ENCODE measurements at places on chromosomes 2 and 18.

GRCh38 chr2:204453730-204454167 lies 91.5 kb upstream of the PARD3B start:
- no peak for DNase-seq

GRCh38 chr2:172861656-172862476 lies 126.2 kb downstream of the RAPGEF4 start:
- DNase-seq = no peak

GRCh38 chr2:2577407-2577831 lies 246.3 kb upstream of the MYT1L start:
- peak; percentile 65 for DNase-seq

DNA sequence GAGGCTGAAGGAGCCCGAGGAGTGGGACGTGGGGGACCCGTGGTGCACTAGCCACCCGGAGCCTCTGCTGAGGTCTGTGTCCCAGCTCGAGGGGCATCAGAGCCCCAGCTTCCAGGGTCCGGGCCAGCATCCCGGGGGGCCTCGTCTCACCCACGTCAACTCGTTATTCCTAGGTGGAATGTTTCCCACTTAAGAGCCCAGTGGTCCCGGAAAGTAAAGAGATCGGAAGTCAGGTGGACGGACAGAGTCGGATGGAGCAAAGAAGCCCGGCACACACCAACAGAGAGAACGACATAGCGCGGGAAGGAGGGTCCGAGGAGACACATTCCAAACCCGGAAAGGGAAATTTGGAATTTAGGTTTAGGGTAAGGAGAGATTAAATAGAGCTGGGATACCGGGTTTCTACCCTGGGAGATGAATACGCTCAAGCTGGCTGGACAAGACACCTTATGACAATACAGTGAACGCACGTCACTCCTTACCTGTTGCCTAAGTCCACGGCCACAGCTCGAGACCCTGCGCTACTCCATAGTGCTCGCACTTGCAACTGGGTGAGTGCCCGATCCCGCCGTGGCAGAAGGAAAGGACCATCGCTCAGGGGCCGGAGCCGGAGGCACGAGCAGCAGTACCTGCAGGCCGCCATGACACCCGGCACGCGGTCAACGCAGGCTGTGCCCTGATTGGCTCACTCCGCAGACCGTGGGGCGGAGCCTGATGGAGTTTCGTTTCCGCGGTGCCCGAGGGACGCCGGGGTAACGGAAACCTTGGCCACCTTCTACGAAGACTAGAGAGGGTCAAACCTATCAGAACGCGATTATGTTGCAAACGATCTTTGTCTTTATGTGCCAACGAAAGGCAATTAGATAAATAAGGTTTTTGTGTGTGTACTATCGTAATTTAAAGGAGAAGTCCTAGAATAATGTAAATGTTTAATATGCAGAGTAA lies at the start of gene PNPT1:
Gene PNPT1, minus strand, starts transcription at position 664 of the 945 bp plus-strand sequence. Its CDS starts 21 bp downstream, at position 643.
- DNase-seq = peak; percentile 94

GRCh38 chr2:226283796-226284195 lies 515.8 kb downstream of the IRS1 start:
- DNase-seq = no peak

- DNase-seq = no peak
Observed at GRCh38 chr2:151976945-151977353, 121.9 kb downstream of the CACNB4 start.

DNA sequence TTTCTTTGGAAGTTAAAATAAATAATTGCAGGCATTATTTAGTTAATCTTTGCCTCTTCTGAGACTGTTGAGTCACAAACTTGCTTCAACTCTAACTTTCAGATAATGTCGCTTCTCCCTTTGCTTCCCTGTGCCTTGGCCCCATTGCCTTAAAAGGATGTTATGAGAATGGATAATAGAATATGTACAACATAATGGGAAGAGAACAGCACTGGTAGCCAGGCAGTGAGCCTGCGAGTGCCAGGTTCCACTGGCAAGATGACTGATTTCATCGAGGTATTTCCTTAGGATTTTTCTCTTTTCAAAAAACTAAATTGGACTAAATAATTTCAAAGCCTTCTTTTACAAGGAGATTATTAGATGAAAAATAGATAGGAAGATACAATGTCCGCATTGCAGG lies 420.9 kb downstream of the TGIF1 start:
- DNase-seq = no peak

- no peak for DNase-seq
Observed at GRCh38 chr2:240629968-240630770, 4.9 kb downstream of the GPR35 start.

GRCh38 chr2:39851651-39852110 lies 72.6 kb upstream of the THUMPD2 start:
- no peak for DNase-seq

DNA sequence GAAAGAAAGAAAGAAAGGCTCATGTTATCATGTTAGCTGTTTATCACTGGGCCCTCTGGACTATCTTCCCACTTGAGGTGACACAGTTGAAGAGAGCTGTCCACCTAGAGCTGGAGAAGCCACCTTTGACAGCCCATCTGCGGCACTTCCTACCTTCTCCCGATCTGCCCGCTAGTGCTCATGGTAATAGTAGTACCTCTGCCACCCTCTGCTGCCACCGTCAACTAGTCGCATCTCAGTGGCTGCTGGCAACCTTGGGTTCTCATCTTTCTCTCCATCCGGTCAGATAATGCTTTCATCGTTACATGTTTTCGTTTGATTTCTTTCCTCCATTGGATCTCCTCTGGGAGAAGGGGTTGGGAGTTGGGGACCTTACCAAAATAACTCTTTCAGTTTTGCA lies 63.2 kb upstream of the COPS8 start:
- no peak for DNase-seq

- no peak for DNase-seq
Observed at GRCh38 chr18:6219116-6219717, 195.5 kb downstream of the L3MBTL4 start.

DNA sequence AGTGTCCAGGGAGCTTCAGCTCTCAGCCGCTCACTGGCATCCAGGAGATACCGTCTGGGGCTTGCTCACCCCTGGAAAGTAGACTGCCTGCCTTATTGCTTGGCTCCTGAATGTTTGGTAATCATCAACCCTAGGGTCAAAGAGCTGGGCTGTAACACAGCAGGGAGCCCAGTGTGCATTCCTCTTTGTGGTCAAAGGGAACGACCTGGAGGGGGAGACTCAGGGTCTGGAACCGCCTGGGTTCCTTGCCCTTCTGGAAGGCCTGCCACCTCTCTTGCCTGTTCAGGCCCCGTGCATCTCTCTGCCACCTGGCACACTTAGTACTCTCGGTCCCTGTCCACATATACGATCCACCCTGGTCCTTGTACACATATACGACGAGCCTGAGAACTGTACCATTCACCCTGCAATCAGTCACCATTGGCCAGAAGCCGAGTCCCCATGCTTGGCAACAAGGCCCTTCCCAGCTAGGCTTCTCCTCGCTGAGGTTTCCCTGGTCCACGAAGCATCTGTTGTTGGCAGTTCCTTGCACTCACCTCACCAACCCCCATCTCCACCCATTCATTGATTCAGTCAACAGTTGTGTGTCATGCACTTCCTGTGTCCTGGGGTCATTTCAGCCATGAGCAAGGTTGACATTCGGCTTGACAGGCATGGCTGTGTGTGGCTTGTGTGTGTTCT lies at the start of gene NAT8:
Gene NAT8, minus strand, starts transcription at position 85 of the 681 bp plus-strand sequence. CDS start 794 bp downstream, outside the sequence.
- no peak for DNase-seq

DNA sequence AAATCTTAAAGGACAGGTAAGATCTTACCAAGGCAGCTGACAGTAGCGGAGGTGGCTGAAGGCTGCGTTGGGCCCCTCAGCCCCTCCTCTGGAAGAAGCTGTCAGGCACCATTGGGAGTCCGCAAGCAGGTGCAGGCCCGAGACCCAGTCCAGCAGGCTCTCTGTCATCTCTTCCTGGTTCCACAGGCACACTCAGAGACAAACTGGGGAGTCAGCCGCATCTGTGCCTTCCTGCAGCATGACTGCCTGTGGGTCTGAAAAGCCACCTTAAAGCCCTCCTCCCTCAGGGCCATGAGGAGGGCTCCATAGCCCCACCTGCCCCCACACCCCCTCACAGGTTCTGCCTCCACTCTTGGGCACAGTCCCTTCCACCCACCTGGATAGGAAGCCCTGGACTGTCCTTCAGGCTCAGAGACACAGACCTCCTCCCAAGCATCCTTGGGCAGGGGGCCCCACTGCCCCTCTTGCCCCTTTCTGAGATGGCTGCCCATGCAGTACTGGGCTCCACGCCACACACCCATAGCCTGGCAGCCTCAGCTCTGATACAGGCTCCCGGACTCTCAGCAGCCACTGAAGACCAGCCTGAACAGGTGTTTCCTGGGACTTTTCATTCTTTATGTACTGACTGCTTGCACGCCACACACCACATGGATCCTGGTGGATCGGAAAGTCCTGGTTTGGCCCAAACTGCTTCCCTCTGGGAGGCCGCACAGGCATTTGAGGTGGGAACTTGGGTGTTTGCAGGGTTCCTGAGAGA lies 239.8 kb downstream of the SEPTIN10 start:
- DNase-seq = no peak

- DNase-seq = peak; percentile 14
Observed at GRCh38 chr18:27750014-27750413, 426.9 kb downstream of the CDH2 start.

DNA sequence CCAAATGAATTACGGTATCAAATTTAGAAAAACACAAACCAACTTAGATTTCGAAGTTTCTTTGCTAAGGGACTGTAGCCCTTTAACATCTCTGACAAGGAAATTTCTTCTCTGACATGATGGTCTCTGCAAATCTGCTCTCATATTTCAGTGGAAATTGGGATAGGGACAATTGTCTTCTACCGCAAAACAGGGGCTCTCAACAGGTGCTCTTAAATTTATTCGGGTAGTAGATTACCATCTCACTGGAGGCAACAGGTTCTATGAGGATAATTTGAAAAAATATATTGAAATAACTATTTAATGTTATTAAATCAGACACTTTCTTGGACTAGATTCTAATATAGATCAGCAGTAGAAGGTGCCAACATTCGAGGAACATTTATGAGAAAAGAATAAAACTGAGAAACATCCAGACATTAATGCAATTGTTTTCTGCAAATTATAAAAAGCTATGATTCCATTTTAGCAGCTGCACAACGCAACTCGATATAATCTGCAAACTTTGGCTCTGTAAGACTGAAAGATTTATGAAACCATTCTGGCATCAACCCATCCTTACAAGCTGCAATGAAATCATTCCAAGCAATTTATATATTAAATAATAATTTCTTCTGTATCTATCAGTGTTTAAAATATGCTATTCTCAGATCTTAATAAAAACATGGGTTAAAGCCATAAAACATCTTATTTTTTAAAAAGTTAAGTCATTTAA lies 10.0 kb upstream of the BCL2 start:
- DNase-seq = no peak

- no peak for DNase-seq
Observed at GRCh38 chr18:64436111-64436510, 287.2 kb upstream of the LINC00305 start.

DNA sequence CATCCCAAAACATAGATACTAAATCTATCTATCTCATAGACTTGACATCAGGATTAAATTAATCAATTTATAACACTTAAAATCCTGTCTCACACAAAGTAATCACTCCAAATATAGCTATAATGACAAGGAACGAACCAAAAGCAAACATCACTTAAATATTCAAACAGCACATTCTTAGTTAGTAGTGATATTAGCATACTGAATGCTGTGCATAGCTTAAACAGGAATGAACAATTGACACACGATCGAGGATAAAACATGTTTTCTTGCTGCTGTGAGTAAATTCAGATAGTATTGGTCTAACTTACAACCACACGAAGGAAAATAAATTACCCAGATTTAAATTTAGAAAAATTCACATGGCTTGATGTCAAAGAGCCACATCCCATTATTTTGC lies 58.9 kb upstream of the SNTG2 start:
- DNase-seq = no peak

DNA sequence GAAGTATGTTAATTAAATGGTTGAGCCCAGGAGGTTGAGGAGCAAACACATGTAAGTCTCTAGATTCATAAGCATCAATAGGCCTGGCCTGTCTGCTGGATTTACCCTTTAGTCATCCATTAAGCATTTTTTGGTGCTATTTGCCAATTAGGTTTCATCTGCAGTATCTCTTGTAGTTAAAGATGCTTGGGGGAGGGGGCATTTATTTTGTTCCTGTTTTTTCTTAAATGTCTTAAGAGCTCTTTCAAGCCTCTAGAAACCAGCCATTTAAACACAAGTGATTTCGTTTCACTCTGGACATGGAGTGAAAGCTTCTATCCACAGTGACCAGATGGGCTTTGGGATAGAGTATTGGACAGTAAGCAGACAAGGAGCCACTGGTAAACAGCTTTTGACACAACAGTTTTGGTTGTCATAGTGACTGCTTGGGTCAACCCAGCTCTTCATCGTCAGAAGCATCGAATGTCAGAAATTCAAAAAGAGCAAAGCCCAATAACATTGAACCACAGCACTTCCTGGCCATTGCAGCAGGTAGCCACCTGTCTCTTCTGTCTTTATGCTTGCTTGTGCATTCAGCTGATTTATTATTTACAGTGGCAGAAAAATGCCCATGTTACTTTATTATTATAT lies 4.9 kb downstream of the QPCT start:
- no peak for DNase-seq

- DNase-seq = no peak
Observed at GRCh38 chr18:24514439-24514838, 54.0 kb downstream of the HRH4 start.

GRCh38 chr2:59176737-59177136 lies 935.6 kb upstream of the FANCL start:
- DNase-seq = no peak

- no peak for DNase-seq
Observed at GRCh38 chr2:238868616-238869292, 20.9 kb downstream of the TWIST2 start.

GRCh38 chr2:55161295-55162210 lies 70.5 kb downstream of the CLHC1 start:
- DNase-seq = no peak

Measured in nucleus accumbens (tissue), 56 donors.